Activated naive CD4-positive, alpha-beta T cell treated with Interleukin-2 at 50 U/mL for 16 hours (primary cell): ENCODE measurements at places on chromosomes 1 and 21.

GRCh38 chr1:183461350-183461749 is 10.9 kb upstream of the SMG7 start:
- no peak for DNase-seq

DNA sequence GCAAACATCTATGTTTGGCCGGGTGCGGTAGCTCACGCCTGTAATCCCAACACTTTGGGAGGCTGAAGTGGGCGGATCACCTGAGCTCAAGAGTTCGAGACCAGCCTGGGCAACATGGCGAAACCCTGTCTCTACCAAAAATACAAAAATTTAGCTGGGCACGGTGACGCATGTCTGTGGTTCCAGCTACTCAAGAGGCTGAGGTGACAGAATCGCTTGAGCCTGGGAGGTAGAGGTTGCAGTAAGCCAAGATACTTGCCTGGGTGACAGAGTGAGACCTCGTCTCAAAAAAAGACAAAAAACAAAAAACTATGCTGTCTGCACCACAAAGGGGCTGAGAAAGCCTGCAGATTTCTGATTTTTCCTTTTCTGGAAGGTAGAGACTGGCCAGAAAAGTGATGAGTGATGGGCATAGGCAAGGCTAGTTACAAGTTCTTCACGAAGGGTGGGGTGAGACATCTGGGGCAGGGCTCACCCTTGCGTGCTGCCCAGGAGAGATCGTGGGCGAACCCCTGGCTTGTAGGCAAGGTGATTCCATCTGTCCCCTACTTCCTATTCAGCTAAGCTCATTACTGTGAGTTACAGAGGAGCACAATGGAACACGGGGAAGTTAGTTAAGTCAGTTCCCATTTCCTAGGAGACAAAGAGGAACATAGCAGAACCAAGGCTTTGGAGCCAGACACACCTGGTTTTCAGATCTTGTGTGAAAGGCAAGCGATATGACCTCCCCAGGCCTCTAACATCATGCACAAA is 3.2 kb downstream of the SLC2A1 start:
- no peak for DNase-seq

DNA sequence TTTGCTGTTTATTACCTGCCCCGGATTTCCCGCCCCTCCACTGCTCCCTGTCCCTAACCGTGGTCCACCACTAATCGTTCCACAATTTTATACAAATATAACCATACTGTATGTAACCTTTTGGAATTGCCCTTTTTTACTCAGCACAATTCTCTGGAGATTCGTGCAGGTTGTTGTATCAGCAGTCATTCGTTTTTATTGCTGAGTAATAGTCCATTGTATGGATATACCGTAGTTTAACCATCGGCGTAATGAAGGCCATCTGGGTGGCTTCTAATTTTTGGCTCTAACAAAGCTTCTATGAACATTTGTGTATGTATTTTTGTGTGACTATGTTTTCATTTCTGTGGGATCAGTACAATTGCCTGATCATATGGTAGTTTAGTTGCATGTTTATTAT is 50.0 kb downstream of the UCK2 start:
- DNase-seq = no peak

DNA sequence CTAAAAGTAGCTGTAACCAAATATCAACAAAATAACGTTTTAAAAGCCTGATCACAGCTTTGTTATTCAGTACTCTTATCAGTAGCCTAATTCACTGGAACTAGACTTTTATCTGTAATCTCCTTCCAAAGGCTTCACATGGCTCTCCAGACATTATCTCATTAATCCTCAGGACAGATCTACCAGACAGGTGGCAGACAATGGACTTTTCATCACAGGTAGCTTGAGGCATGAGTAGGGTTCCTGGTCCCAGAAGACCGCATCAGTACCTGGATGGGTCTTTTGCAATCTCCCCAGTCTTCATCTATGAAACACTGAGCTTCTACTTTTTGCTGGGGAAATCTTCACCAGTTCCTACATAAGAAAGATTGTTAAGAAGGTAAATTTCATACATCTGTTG is 132.2 kb upstream of the FOXD3 start:
- no peak for DNase-seq

DNA sequence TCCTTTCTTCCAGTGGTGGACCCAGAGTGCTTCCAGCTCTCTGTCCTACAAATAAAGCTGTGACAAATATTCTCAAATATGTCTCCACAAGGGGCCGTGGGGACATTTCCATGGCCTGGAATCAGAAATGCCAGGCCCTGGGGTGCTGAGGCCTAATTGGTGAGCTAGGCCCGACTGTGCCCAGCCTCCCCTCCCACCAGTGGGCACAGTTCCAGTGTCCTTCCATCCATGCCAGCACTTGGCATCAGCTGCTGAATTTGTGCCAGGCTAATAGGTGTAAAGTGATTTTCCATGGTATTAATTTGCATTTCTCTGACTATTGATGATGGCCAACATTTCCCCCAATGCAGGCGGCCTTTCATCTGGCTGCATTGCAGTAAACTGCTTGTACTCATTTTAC is 48.5 kb upstream of the B3GALT5 start:
- DNase-seq = no peak

DNA sequence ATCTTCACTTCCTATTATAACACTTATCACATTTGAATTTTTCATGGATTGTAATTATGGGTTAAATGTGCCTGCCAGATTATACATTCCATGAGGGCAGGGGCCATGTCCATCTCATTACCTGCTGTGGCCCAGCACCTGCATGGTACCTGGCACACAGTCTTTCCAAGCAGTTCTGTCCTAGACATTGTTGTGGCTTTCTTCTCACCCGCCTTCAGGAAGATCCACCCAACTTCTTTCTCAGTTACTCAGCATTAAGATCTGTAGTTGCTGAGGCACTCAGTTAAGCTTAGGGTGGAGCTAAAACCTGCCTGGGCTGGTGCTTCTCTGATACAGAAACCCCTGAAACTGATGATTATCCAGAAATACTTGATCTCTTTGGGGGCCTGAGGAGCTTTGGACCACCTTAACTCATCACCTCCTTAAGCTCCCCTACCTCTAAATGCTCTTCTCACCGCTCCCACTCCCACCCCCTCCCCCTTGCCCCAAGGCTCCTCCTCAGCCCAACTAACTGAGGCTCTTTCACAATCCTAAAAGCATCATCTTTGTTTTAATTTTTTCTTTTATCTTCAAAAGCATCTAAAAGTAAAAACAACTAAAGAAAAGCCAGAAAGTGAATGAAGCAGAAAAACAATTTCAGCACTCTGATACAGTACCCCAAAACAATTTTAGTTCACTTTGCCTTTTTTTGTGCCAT is 190.6 kb downstream of the FGGY start:
- DNase-seq = no peak

DNA sequence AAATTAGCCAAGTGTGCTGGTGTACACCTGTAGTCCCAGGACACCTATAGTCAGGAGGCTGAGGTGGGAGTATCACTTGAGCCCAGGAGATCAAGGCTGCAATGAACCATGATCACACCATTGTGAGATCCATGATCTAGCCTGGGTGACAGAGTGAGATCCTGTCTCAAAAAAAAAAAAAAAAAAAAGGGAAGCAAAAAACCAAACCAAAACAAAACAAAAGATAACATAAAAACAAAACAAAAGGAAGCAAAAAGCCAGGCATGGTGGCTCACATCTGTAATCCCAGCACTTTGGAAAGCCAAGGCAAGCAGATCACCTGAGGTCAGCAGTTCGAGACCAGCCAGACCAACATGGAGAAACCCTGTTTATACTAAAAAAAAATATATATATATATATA is 9.4 kb upstream of the AKR1A1 start:
- DNase-seq = no peak

- no peak for DNase-seq
Measured at GRCh38 chr1:77057994-77058585, 161.1 kb downstream of the PIGK start.

- DNase-seq = no peak
Measured at GRCh38 chr1:47998396-47998990, 1.3 kb upstream of the TRABD2B start.

DNA sequence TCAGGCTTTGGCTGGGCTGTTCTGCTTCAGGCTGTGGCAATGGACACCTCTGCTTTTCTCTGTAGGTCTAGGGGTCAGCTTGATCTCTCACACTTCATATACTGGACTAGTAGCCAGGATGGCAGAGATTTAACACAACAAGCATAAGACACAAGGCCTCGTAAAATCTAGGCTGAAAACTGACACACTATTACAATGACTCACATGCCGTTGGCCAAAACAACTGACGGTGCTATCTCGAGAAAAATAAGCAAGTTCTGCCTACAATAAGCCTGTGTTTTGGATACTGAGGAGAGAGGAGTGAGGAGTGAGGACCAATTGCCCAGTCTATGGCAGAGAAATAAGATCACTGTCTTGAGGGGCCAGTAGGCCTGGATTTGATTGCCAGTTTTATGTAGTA is 840.7 kb upstream of the ADAMTS5 start:
- DNase-seq = no peak

DNA sequence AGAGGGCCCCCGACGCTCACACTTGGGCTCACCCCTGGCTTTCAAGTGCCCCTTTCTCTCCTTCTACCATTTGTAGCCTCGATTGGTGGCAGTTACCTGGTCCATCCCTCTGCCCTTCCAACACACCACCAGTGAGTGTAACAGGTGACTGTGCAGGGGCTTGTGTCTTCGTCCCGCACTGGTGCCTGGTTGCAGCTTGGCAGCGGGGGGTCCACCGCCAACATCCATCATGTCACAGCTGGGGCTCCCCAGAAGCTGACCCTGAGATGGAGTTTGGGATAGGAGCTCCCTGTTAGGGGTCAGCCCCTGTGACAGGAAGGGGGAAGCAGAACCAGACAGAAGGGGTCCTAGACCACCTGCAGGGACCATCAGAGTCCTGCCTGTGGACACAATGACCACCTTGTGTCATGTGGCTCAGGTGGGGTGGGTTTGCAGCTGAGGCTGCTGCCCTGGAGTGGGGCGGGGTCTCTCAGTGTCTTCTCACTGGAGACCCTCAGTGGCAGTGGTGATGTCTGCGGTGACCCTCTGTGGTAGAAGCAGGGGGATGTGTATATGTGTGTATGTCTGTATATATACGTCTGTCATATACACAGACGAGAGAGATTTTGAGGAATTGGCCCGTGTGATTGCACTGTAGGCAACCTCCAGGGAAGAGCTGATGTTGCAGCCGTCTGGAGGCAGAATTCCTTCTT is 3.6 kb upstream of the CALML6 start:
- DNase-seq = no peak

DNA sequence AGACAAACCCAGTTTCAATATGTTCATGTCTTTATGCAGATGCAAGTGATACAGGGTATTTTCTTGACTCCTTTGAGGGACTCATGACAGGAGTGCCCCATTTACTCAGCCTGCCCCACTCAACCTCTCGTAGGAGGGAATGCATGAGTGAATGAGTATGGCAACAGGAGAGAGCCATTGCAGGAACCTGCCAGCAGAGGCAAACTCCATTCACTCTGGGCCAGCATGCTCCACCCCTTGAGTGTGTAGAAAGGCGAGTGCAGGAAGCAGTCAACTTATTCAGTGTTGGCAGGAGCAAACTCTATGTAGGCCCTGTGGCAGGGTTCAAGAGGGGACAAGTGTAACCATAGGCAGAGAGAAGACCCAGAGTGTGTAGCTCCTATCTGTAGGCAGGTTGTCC is 1526.3 kb downstream of the PLA2G4A start:
- no peak for DNase-seq

DNA sequence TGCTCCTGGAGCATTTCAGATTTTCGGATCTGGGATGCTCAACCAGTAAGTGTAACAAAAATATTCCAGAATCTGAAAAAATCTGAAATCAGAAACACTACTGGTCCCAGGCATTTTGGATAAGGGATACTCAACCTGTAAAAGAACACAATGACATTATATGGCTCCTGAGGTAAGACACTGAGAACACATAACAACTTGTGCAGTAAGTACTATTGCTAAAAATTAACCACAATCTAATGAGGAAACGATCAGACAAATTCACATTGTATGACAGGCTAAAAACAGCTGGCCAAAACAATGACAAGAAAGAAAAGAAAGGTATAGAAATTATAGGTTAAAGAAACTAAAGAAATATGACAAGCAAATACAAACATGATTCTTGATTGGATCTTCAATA is 54.9 kb downstream of the LTN1 start:
- no peak for DNase-seq

DNA sequence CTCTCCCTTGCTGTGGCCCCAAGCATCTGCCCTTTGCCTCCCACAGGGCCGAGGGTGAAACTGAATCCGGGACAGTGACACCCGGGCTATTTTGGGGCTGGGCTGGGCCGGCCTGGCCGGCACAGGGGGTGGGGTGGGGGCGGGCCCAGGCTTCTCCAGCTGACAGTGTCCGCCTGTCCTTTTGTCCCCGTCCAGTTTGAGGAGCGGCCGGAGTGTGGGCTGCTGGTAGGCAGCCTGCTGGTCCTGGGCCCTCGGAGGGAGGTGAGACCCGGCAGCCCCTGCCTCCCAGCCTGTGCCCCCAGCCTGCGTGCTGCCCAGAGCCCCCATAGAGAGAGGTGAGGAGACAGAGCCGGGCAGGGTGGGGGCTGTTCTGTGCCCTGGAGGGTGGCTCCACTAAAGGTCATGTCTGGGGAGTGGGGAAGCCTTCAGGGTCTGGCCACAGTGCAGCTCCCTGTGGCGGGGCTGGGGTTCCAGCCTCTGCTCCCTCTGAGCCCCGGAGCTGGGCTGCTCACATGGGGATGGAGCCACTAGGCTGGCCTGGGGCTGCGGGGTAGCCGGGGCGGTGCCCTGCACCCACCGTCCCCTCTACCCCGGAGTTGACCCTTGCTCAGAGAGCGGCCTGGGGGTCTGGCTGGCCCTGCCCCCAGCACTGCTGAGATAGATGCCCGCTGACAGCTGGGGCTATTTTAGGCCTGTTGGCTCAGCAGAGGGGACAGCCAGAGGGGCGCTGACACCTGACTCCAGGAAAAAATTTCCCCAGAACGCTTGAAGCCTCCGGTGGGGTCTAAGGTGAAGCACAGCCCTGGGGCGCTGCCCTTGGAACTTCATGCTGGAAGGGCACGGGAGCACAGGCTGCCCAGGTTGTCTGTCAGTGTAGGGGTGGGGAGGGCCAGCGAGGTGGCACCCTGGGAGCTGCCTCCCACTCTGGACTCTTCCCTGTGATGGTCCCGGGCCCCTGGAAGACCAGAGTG is at the start of gene OBSCN:
TSS of gene OBSCN (plus strand) at position 194 of the 971 bp plus-strand sequence. CDS start 3,740 bp downstream, outside the sequence.
- DNase-seq = no peak

GRCh38 chr1:93569489-93569888 is 112.1 kb downstream of the BCAR3 start:
- DNase-seq = no peak

DNA sequence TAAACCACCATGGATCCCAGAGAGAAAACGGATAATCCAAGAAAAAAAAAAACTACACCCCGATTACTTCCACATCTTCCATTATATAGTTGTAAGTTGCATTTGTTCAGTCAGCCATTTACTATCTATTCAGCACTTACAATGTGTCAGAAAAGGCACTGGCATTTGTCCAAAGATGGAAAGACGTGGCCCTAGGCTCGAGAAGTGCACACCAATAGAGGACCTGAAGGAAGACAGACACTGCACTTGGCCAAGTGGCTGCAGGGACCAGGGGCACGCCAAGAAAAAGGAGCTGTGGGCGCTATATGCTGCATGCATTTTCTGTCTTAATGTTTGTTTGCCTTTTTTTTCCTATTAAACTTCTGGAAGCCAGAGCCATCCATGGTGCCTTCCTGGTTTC is 45.2 kb upstream of the LYST start:
- DNase-seq = no peak

GRCh38 chr1:162333991-162334390 is 42.7 kb downstream of the SPATA46 start:
- no peak for DNase-seq

GRCh38 chr1:174448974-174449373 is 1.2 kb downstream of the GPR52 start:
- no peak for DNase-seq

GRCh38 chr1:84402060-84402459 is 3.8 kb downstream of the DNASE2B start:
- no peak for DNase-seq
